ENCODE measurements at places on chromosomes 5 and 9. TPM values are rescaled to one million over a fixed set of nuclear protein-coding genes. Genes with fewer than 3 reads are reported as not detected.

DNA sequence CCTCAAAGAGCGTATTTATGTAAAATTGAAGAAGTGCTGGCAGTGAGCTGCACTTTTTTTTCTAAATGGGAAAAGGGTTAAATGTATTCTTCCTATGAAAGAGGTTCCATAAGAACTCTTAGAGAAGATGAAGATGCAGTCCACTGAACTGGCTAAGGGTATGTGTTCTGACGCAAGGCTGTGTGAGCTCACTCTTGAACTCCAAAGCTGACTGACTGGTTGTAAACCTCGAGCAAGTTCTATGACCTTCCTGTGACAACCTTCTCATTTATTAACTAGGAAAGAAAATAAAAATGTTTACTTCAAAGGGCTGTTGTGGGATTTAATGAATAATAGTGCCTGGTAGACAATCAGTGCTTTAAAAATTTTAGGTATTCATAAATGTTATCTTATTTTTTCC, 46.7 kb downstream of the POC5 start:
- no peak for DNase-seq

The ANKRD34B gene
- total RNA-seq, result not detected

DNA sequence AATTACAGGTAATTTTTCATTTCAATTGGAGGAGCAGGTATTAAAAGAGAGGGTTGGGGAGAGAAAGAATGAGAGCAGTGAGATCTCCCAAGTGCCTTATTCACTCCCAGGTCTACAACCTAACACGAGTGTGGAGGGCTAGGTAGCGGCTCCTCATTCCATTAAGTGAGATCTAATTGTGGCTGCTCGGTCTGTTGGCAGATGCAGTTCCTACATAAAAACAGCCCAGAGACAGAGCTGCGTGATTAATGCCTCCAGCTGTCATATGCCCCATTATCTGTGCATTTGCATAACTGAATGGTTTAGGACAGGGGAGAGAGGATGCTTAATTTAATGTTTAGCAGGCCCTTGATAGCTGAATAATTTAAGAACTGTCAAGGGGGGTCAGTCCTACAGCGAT, 100.5 kb downstream of the PSAT1 start:
- no peak for DNase-seq

DNA sequence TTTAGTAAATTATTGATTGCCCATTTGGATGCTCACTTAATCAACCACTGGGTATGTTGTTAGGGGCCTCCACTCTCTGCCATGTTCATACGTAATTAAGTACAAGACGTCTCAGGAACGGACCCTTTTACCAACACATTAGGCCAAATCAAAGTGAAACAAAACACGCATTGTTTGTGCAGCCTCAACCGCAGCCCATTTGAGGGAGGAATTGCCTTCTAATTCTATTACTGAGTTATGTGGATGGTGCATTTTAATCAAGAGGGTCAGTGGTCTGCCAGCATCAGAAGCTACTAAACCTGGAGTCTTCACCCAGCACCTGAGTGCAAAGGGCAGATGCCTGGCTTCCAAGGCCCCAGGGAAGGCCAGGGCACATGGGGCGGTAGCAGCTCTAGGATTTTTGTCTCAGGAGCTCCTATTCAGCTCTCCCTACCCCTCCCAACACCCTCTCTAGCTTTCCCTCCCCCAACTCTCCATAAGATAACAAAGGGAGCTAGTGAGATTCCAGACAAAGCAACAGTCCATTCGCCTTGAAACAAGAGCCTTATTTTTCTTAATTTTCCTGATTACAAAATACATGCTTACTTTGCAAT, 7.9 kb upstream of the MED27 start:
- DNase-seq, result no peak

DNA sequence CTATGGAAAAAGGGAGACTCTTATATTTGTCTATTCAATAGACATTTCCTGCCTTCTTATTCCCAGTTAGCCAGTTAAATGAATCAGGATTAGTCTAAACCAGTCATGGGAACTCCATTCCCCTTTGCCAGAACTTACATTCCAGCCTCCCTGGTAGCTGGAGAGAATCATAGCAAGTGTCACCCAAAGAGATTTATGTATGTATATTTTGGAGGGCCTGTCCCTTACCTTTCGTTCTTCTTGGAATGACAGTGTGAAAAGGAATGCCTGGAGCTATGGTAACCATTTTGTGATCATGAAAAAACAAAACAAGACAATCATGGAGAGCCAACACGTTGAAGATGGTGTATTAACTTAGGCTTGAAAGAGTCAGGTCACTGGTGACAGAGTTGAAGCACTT, 627.7 kb downstream of the CCDC171 start:
- DNase-seq, result no peak

The LECT2 gene
- 0.70 TPM for total RNA-seq

The DEPDC1B gene
- total RNA-seq, result 44.9 TPM

The GRXCR2 gene
- 0.16 TPM for total RNA-seq

DNA sequence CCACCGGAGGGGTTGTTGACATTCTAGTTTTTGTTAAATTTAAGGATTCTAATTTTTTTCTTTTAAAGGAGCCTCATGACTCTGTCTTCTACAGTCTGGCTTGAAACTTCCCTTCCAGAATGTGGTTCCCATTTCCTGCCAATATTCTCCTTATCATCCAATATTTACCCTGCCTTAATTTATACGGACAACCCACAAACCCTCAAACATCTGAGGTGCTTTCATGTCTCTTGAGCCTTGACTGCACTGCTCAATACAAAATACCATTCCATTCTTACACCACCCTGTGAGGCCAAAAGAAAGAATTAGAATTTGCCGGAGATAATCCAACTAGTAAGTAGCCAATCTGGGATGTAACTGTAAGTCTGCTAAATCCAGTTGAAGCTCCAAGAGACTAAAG, 346.5 kb downstream of the SPOCK1 start:
- no peak for DNase-seq

- no peak for DNase-seq
Observed at GRCh38 chr5:141942185-141942857, 15.7 kb downstream of the PCDH12 start.

- DNase-seq, result no peak
Observed at GRCh38 chr9:91162784-91163443, 198.8 kb downstream of the AUH start.

DNA sequence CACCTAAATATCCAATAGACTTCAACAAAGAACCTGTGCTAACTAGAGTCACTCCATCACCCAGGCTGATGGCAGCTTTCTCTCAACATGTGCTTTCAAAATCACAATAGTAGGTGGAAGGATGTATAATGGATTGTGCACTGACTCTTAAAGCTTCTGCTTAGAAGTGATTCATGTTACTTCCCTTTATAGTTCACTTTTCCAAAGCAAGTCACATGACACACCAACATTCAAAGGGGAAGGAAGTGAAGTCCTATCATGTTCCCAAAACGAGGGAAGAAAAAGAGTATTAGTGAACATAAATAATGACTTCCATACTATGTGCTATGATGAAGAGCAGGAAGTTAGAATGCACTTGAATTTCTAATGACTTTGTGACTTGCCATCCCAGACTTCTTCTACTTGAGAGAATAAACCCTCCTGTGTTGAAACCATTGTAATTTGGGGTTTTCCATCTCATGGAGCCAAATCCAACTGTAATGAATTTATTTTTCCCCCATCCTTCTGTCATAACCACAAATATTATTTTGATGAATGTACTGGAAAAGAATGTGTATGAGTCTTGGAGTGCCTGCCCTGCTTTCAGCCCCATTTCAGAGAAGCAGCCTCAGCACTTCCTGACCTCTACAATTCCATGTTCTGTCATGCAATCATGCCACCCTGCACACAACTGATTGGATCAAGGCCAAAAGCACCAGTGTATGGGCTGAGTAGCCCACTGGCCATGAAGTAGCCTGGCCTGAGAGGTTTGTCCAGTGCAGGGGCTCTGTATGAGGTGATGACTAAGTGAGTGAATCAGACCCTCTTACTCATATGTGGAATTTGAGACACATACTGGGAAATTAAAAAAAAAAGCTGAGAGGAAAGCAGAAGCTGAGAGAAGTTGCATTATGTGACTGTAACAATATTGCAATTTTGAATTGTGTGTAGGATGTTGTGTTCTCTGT, 525.9 kb upstream of the CLINT1 start:
- no peak for DNase-seq

GRCh38 chr9:115880221-115880885, 273.2 kb upstream of the PAPPA start:
- DNase-seq, result no peak

The MTAP gene
- total RNA-seq, result 53.3 TPM

The TMEM232 gene
- total RNA-seq, result 0.91 TPM

- no peak for DNase-seq
Observed at GRCh38 chr9:38526591-38526990, 93.8 kb downstream of the ANKRD18A start.

The ZNF462 gene
- total RNA-seq, result 36.8 TPM

DNA sequence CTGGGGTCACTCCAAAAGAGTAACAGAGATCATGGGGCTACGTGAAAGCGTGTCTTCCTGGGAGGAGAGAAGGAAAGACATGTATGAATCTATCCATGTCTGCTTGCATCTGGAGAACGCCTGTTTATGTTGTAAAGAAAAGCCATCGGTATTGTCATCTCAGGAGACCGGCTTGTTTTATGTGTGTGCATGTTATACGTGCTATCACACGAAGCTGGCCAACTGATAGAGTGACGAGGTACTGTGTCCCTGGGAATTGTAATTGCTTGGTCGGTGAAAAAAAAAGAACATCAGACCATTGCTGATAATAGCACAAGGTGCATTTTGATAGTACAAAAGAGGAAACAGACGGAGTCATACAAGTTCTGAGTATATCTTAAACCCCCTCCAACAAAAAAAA, 370 bp upstream of the CDH6 start:
- no peak for DNase-seq

- peak; percentile 41 for DNase-seq
Observed at GRCh38 chr5:1386274-1386717, 41.4 kb upstream of the CLPTM1L start.

- DNase-seq, result no peak
Observed at GRCh38 chr5:78507531-78507930, 141.0 kb downstream of the LHFPL2 start.

- DNase-seq, result no peak
Observed at GRCh38 chr9:36808251-36808650, 225.8 kb downstream of the PAX5 start.

GRCh38 chr5:176611435-176611834, 1.5 kb upstream of the GPRIN1 start:
- DNase-seq, result peak; percentile 73

- DNase-seq, result no peak
Observed at GRCh38 chr5:83414601-83415000, 56.9 kb upstream of the VCAN start.

- DNase-seq, result no peak
Observed at GRCh38 chr5:150062216-150062922, 24.0 kb downstream of the CSF1R start.

GRCh38 chr9:136302527-136302926, 1.4 kb downstream of the CCDC187 start:
- DNase-seq, result no peak

Data from Caco-2 (cell line).